ENCODE measurements at places on chromosomes 3 and 15. TPM values are rescaled to one million over a fixed set of nuclear protein-coding genes. Genes with fewer than 3 reads are reported as not detected.

The MYL3 gene
- 21.2 TPM for polyA plus RNA-seq

The CSPG5 gene
- 1.1 TPM for polyA plus RNA-seq

The LINGO1 gene
- polyA plus RNA-seq, result 14.0 TPM

The CDHR4 gene
- not detected for polyA plus RNA-seq

The GABRR3 gene
- 0.04 TPM for polyA plus RNA-seq

The TMEM39A gene
- polyA plus RNA-seq, result 50.4 TPM

The EMC7 gene
- 98.2 TPM for polyA plus RNA-seq

The ADAMTS9 gene
- 139 TPM for polyA plus RNA-seq

The SIDT1 gene
- polyA plus RNA-seq, result 3.0 TPM

The TBCCD1 gene
- 19.3 TPM for polyA plus RNA-seq

The CPLX3 gene
- polyA plus RNA-seq, result not detected

The GCHFR gene
- polyA plus RNA-seq, result 44.8 TPM

The TUBGCP5 gene
- polyA plus RNA-seq, result 21.6 TPM

Data from right renal cortex interstitium (tissue), 3 donors.